ENCODE measurements at places on chromosomes 2 and 18.

GRCh38 chr2:7956126-7956689, 725.6 kb upstream of the ID2 start:
- DNase-seq = no peak

DNA sequence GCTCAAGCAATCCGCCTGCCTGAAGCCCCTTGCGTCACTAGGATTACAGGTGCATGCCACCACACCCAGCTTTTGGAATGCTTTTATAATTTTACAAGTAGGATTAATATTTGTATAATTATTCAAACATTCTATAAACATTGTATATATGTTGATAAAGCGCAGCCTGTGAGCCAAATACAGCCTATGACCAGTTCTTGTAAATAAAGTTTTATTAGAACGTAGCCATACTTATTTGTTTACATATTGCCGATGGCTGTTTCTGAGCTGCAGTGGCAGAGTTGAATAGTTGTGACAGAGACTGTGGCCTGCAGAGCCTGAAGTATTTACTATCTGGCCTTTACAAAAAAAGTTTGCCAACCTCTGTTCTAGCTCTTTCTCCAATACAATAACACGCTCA, 232.6 kb downstream of the OTX1 start:
- no peak for DNase-seq

GRCh38 chr2:31047599-31047998, 90.6 kb downstream of the GALNT14 start:
- no peak for DNase-seq

GRCh38 chr2:146602856-146603255, 1242.0 kb upstream of the ACVR2A start:
- no peak for DNase-seq

- no peak for DNase-seq
These were observed 109.4 kb downstream of the LTBP1 start for GRCh38 chr2:33056170-33056569.

DNA sequence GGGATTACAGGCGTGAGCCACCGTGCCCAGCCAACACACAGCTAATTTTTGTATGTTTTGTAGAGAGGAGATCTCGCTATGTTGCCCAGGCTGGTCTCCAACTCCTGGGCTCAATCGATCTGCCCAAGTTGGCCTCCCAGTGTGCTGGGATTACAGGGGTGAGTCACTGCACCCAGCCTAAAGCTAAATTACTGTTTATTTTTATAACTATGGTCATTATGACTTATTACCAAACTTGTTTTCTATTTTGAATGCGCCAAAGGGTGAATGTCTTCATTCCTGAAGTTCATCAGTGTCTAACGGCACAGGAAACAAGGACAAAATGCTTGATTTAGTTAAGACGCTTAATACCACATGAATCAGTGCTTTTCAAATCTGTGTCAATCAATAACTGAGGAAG, 38.9 kb upstream of the GREB1L start:
- DNase-seq = no peak

DNA sequence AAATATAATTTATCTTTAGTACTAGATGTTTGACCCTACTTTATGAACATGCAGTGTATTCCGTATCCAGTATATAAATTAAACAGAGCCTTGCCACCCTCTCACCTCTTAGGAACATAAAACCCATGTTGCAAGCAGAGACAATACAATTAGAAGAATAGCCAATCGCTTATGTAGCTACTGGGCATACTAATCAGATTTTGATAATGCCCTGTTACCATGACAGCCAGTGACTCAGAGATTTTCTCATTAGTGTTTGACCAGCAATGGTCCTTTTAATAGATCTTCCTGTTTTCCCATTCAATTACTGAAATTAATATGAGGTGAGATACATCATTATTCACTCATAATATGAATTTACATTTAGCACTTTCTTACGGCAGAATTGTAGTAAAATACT, 547.3 kb upstream of the VWC2L start:
- no peak for DNase-seq

DNA sequence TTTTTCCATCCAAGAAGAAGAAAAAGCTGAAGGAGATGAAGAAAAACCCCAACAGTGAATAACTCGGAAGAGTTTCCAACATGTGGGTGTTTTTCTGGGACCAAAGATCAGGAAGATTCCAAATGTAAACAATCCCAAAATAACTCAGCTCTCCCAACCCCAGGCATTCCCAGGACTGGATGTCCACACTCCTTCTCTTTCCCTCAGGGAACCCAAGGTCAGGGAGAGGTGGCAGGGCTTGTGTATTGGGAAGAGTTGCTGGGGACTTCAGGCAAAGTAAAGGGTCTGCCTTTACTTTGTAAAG, 268.0 kb downstream of the DYSF start:
- DNase-seq = no peak

DNA sequence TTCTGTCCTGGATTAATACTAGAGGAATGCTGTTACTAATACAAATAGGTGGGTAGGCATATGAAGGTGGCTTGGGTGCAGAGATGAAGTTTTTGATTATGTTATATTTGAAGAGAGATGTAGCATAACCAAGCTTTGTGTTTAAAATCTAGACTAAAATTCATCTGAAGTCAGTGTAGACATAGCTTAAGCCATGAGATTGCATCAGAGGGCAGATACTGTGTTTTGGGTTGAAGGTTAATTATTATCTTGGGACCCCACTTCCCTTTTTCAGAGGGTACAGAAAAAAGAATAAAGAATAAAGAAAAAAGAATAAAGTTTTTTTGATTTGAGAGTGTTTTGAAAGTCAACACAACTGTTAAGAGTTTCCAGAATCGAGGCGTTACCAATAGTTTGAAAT, 13.0 kb downstream of the PPM1B start:
- DNase-seq = no peak

GRCh38 chr2:60333264-60333663, 220.2 kb downstream of the BCL11A start:
- no peak for DNase-seq

DNA sequence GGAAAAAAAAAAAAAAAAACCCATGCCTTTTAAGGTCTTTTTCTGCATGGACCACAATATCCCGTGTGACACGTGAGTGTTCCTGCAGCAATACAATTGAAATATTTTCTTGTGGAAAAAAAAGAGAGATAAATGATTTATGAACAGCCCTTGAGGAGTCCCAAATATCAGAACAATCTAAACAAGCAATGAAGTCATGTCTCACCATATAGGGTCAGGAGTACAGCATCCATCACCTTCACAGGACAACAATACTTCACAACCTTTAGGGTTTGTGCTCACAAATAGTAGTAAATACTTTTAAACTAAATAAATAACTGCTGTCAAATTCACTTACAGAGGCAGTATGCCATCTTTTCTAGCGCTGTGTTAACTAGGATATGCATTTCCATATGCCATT, 87.9 kb downstream of the ZEB2 start:
- no peak for DNase-seq

DNA sequence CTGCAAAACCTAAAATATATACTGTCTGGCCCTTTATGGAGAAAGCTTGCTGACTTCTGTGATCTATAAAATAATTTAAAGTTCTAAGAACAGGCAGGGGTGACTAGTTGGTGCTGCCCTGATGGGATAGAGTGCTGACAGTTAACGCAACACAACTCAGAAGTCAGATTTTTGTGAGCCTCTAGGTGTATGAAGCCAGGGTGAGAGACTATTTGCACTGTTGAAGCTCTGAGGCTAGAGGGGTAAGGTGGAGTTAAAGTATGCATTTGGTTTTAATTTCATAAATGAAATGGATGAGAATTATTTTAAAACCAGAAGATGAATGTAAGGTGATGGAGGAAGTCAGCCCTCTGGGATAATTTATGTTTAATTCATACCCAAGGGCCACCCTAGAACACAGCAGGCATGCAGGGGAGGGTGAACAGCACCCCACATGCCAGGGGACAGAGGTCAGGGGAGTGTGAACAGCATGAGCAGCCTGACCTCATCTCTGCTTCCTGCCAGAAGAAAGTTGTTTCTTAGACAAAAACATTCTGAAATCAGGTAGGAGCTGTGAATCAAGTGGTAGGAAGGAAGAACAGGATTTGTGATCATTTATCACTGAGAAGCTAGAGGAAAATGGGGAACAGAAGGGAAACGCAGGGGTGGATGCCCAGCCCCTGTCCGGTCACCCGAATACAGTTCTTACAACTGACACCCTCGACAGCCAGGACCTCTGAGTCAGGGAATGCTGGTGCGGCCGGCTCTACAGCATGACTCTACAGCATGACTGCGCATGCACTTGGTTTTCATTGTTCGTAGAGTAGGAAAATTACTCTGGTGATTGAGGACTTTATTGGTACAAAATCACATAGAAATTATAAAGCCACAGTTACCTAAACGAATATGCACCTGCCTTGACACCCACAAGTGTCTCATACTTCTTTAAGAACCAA, 93.1 kb downstream of the MBP start:
- DNase-seq = no peak

DNA sequence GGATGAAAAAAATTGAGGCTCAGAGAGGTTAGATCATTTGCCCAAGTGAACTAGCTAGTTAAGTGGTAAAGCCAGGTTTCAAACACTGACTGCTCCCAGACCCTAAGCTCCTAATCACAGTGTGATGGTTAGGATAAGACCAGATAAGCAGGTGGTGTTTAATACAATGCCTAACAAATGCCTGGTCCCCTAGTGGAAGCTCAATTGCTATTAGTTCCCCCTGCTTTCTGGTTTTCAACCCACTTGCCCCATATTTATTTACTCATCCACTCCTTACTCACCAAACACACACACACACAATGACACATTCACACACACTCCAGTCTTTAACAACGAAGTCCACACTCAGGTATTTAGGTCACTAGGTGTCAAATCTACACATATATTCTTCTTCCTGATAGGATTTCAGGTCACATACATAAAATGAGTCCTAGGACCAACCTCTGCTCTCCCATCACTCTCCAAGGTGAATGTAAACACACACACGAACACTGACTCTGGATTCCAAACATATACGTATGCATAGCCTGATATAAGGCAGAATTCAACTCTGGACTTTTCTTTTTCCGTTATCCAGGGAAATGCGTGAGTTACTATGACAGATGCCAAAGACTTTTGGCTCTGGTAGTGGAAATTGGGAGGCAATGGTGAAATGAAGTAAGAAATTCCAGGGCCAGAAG, 73.6 kb upstream of the TSPYL6 start:
- no peak for DNase-seq

- DNase-seq = no peak
These were observed 168.1 kb upstream of the SMAD2 start for GRCh38 chr18:48098538-48098937.

DNA sequence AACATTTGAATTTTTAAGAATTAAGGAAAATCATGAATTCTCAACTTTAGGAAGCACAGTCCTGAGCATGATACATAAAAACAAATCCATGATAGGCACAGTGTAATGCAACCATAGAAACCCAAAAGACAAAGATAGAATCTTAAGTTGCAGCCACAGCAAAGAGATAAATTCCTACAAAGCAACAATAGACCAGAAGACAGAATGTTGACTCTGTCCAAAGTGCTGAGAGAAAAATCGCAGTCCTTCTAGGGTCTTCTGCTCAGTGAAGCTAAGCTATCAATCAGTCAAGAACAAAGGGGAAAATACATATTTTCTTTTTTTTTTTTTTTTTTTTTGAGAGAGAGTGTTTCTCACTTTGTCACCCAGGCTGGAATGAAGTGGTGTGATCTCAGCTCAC, 22.0 kb upstream of the FHOD3 start:
- no peak for DNase-seq

DNA sequence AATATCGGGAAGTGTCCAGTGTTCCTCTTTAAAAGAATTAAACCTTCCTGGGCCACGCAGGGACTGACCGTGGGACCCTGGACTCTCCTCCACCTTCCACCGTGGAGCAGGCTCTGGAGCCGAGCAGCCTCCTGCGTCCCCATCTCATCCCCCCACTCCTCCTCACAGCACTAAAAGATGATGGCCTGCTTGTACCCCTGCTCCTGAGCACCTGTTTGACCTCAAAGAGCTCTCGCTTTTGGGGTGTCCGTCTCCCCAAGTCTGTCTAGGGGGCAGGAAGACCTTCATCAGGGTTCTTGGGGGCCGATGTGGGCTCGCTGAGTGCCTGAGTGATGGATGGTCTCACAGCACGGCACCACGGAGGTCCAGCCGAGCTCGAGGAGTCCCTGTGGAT, 1.2 kb upstream of the SDC1 start:
- no peak for DNase-seq

- no peak for DNase-seq
These were observed 51.4 kb downstream of the OSBPL1A start for GRCh38 chr18:24346254-24346653.

DNA sequence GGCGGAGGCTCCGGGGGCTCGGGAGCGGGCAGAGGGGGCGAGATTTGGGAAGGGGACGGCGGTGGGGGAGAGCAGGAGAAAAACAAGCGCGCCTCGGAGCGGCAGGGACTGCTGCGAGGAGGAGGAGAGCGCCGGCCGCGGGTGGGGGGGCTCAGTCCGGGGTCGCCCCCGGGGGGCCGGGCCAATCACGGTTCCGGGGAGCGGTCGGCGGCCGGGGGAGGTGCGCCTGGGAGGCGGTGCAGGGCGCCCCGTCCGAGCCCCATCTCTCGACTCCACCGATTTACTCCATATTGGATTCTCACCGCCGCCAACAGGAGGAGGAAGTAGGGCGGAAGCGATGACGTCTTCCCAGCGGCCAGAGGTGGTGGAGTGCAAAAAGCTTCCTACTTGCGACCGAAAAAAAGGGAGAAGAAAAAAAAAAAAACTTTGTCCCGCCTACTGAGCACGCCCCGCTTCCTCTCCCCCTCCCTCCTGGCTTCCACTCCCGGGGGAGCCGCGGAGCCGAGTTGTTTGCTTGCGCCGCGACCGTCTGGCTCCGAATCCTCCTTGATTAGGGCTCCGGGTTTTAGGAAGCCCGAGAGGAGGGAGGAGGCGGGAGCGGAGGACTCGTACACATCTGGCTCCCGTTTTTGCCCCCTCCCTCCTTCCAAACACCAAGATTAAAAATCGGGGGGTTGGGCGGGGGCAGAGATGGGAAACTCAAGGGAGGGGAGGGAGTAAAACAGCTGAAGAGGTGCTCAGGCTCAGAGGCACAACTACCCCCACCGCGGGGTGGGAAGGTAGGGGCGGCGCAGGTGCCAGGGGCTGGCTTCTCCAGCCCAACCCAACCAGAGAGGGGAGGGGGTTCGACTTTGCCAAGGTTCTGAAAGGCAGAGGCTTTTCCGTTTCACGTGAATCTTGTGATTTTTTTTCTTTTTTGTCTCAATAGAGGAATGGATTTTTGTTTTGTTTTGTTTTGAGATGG, at the start of gene SPRED2:
Gene SPRED2 (minus strand): TSS at position 373 of the 964 bp plus-strand sequence. CDS start 612 bp downstream, outside the sequence.
- DNase-seq = peak; percentile 44

DNA sequence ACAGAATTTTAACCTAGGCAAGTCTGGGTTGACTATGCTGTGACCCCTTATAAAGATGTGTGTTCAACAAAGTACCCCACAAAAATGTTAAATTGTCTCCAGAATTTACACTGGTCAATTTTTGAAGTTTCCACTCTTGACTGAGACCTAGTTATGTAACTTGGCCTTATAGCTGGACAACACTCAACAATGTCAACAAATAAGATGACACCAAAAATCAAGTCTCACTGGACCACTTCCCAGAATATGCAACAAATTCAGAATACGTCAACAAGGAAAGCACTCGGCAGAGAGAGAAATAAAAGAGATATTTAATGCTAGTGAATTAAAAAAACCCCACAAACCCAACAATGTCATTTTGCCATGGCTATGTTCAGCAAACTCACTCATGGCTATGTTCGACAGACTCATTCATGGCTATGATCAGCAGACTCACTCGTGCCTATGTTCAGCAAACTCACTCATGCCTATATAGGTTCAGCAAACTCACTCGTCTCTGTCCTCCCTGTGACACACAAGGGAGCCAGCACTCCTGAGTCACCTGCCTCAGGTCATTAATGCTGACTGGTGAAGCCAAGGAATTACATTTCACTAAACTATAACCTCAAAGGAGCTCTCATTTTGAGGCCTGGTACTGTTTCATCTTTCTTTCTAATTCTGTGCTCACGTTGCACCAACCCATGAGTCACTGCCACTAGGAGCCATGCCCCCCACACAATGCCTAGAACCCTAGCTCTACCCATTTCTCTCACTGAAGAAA, 72.7 kb downstream of the PTPN2 start:
- DNase-seq = no peak
